ENCODE measurements at places on chromosomes 4 and X. TPM values are rescaled to one million over a fixed set of nuclear protein-coding genes. Genes with fewer than 3 reads are reported as not detected.
A peak's percentile ranks its signal among the peaks of the same experiment; 100 is the strongest.

The ADH1C gene
- total RNA-seq = 6.7 TPM

The ALB gene
- total RNA-seq = 2.2 TPM

The PJA1 gene
- total RNA-seq = 23.4 TPM

The GAGE12E gene
- total RNA-seq = not detected

DNA sequence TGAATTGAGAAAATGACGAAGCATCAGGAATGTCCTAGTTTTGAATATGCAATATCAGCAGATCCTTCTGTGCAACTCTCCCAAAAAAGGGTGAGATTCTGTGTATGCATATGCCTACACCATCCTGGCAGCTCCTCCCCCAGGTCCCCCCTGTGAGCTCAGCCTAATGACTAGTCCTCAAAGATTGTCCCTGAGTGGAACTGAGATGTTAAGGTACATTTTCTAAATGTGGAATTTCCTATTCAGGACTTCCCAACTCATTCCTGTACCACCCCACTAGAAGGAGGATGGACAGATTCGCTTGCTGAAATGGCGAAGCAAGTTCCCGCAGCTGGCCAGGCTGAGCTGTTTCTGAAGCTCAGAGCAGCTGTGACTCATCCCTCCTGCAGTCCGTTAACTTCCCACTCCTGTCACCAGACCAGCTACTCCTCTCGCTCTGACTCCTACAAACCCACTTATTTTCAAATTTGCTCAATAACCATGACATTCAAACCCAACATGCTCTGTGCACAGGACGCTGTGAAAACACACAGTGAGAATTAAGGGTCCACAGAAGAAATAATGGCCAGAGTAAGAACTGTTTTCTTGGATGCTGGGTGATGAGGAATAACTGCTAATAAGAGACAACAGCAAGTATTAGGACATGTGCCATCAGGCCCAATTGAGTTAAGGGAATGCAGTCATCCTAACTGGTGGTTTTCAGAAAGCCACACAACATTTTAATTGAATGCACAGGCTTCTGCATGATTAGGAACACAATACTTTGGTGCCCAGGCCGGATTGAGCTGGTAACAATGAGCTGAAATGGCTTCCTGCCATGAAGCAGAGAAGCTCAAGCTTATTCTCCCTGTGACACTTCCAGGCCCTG lies 40.0 kb upstream of the IRF2 start:
- peak; percentile 71 for DNase-seq
